Spleen (tissue), 13 donors: ENCODE measurements at places on chromosomes 12 and 14.

DNA sequence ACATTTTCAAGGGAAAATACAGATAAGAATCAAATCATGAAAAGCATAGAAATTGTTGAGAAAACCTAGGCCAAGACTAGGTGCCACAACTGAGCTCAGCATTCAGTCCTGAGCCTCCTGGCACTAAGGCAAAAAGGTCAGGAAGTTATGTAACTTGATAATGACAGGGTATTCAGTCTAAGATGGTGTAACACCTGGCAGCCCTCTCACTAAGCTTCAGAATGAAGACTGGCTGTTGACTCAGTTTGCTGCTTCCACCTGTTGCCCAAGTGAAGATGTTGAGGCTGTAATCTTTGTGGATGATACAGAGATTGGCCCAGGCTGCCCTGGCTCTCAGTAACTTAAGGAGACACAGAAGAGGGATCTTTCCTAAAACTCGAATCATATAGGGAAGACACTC is 19.6 kb downstream of the PROX2 start:
- H3K27me3 ChIP-seq = no peaks in the 10 kb centered on the region
- H3K36me3 ChIP-seq = no peaks in the 10 kb centered on the region
- no peak overlapping the region for H3K4me3 ChIP-seq

DNA sequence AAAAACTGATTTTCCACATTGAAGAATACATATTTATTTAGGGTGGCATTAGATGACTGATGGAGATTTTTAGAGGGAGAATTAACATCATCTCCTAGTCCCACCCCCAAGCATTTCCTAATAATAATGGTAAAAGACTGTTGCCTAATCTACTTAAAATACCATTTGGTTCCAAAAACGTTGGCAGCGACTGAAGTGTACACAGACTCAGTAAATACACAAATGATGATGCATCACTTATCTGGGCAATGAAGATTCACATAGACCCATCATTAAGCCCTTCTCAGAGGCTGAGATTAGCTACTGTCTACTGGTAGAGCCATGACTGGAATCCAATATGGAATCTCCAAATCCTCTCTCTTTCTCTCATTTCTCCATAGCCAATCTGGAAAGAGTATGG is 18.2 kb downstream of the RTN1 start:
- peaks cover 15% of the 10 kb centered on the region for H3K4me1 ChIP-seq
- H3K27ac ChIP-seq = no peak overlapping the region
- no peaks in the 10 kb centered on the region for H3K27me3 ChIP-seq
- H3K36me3 ChIP-seq = no peaks in the 10 kb centered on the region

- H3K27ac ChIP-seq = no peak overlapping the region
- no peaks in the 10 kb centered on the region for H3K27me3 ChIP-seq
- no peak overlapping the region for H3K4me3 ChIP-seq
- peaks cover 33% of the 10 kb centered on the region for H3K4me1 ChIP-seq
- H3K36me3 ChIP-seq = no peaks in the 10 kb centered on the region
Observed at GRCh38 chr12:92175961-92176360, 30.3 kb upstream of the BTG1 start.

DNA sequence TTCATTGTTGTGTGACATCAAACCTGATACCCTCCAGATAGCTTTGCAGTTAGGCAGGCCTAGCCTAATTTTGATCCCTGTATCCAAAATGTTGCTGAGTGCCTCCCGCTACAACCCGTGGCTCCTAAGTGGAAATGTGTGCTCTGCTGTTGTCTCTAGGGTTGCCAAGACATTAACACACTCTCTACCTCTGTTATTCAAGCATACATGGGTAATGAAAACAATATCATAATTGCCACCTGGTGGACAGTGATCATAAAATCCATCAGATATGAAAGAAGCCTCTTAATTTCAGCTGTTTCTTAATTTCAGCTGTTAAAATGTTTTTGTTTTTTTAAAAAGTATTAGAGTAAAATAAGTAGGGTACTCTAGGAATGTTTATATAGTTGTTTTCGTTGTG is 93.5 kb downstream of the PLEKHA5 start:
- H3K36me3 ChIP-seq = no peaks in the 10 kb centered on the region
- H3K4me3 ChIP-seq = no peak overlapping the region
- H3K27me3 ChIP-seq = no peaks in the 10 kb centered on the region

DNA sequence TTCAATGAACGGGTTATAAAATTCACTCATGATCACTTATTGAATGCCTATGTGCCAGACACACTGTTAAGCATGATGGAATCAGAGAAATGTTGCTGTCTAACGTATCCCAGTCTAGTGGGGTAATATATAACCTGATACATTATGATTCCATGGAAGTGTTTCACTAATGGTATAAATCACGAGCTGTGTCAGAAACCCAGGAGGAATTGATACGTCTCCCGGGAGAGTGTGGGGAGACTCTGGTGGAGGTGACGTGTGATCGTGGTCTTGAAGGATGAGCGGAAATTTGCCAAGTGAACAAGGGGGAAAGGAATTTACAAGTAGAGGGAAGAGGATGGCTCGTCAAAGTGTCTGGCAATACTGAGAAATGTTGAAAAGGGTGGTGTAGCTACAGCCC is 26.5 kb downstream of the MANSC1 start:
- no peak overlapping the region for H3K4me3 ChIP-seq
- no peak overlapping the region for H3K27ac ChIP-seq
- no peaks in the 10 kb centered on the region for H3K27me3 ChIP-seq
- peak; percentile 2 for DNase-seq
- H3K4me1 ChIP-seq = peaks cover 11% of the 10 kb centered on the region
- H3K36me3 ChIP-seq = no peaks in the 10 kb centered on the region

GRCh38 chr12:32171211-32171610 is 64.6 kb downstream of the BICD1 start:
- H3K27me3 ChIP-seq = no peaks in the 10 kb centered on the region
- no peak for DNase-seq
- no peaks in the 10 kb centered on the region for H3K4me1 ChIP-seq

GRCh38 chr14:72625689-72626088 is 268.2 kb downstream of the DPF3 start:
- no peaks in the 10 kb centered on the region for H3K4me1 ChIP-seq
- no peak for DNase-seq
- H3K27ac ChIP-seq = no peak overlapping the region
- H3K4me3 ChIP-seq = no peak overlapping the region

DNA sequence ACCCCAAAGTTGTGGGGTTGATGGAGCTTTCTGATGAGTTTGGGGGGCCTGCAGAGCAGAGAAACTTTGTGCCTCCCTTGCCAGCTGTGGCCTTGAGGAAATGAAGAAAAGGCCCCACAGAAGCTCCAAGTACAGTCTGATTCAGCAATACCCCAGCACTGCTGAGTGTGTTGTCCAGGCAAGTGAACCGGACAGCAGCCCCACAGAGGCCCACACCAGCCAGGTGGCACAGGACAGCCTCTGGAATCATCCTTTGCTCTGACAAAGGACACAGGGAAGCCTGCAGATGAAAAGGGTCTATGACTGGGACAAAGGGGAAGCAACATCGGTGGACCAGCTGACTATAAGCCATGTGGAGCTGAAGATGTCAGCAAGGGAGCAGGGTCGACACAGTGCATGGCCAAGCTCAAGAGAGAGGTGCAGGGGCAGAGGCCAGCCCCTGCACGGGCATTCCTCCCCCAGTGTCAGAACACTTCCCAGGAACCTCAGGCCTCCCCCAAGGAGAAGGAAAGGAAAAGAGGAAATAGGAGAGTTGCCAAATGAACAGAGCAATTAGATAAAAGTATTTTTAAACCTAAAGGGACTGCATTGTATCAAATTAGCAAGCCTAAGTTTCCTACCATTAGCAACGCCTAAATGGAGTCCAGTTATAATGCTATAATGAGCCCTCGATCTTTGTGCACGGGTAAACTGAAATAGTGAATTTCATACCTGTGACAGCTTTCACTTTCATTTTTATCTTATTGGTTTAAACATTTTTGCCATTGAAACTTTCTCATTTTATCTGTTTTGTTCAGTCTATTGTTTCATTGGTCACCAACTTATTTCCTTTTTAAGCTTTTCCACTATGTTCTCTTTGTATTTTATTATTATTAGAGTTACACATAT is 46.3 kb upstream of the PTGDR start:
- no peaks in the 10 kb centered on the region for H3K27me3 ChIP-seq
- no peak for DNase-seq
- peak overlapping the region; percentile 53 for H3K27ac ChIP-seq
- no peaks in the 10 kb centered on the region for H3K4me1 ChIP-seq
- H3K36me3 ChIP-seq = no peaks in the 10 kb centered on the region
- H3K4me3 ChIP-seq = peak overlapping the region; percentile 37

GRCh38 chr12:54329759-54330158 is 4.8 kb downstream of the COPZ1 start:
- DNase-seq = no peak
- H3K4me1 ChIP-seq = peaks cover 37% of the 10 kb centered on the region
- no peaks in the 10 kb centered on the region for H3K27me3 ChIP-seq

GRCh38 chr14:58797010-58797429 is 159.3 kb downstream of the DACT1 start:
- H3K27ac ChIP-seq = no peak overlapping the region
- H3K36me3 ChIP-seq = no peaks in the 10 kb centered on the region
- H3K27me3 ChIP-seq = no peaks in the 10 kb centered on the region
- no peak for DNase-seq

GRCh38 chr12:131872154-131873051 is 22.0 kb upstream of the ULK1 start:
- DNase-seq = peak; percentile 74
- peak overlapping the region; percentile 78 for H3K27ac ChIP-seq
- H3K27me3 ChIP-seq = no peaks in the 10 kb centered on the region
- no peaks in the 10 kb centered on the region for H3K4me1 ChIP-seq

GRCh38 chr12:88435334-88436076 is 144.8 kb downstream of the KITLG start:
- H3K36me3 ChIP-seq = no peaks in the 10 kb centered on the region
- DNase-seq = no peak
- no peaks in the 10 kb centered on the region for H3K27me3 ChIP-seq

GRCh38 chr14:87169362-87169761 is 823.6 kb downstream of the GALC start:
- no peaks in the 10 kb centered on the region for H3K4me1 ChIP-seq
- H3K4me3 ChIP-seq = no peak overlapping the region
- DNase-seq = no peak
- no peaks in the 10 kb centered on the region for H3K36me3 ChIP-seq
- H3K27me3 ChIP-seq = no peaks in the 10 kb centered on the region

- H3K27ac ChIP-seq = no peak overlapping the region
- DNase-seq = no peak
- no peaks in the 10 kb centered on the region for H3K27me3 ChIP-seq
Observed at GRCh38 chr12:95083471-95083870, 10.1 kb upstream of the NR2C1 start.

- DNase-seq = peak; percentile 54
- H3K27ac ChIP-seq = peak overlapping the region; percentile 38
- H3K4me1 ChIP-seq = peaks cover 90% of the 10 kb centered on the region
- H3K36me3 ChIP-seq = peaks cover 66% of the 10 kb centered on the region
- H3K4me3 ChIP-seq = no peak overlapping the region
Observed at GRCh38 chr14:76777721-76778120, 16.5 kb downstream of the VASH1 start.

DNA sequence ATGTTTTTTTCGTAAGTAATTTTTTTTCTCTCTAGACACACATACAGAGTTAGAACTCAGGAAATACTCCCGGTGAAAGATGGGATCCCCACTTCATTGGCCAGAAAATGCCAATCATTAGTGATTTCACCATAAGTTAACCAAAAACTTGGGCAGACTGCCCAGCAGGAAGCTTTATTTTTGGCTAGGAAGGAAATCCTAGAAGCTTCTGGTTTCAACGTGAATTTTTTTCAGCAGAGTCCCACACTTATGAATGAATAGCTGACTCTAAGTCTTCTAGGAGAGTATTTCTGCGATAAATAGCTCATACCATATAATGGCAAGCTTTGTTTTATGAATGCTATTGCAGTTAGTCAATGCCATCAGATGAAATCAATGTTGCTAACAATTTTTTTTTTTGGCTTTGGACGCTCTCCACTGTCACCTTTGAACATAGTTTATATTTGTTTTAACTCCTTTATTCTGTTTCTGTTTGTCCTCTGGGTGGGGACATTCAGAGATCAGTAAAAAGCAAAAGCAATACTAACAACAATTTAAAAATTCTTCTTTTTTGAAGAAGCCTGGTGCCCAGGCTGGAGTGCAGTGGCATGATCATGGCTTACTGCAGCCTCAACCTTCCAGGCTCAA is 9.5 kb downstream of the PPP1CC start:
- H3K4me1 ChIP-seq = peaks cover 63% of the 10 kb centered on the region
- H3K27ac ChIP-seq = peak overlapping the region; percentile 17
- H3K27me3 ChIP-seq = no peaks in the 10 kb centered on the region
- H3K4me3 ChIP-seq = no peak overlapping the region
- no peak for DNase-seq
- H3K36me3 ChIP-seq = peaks cover 3% of the 10 kb centered on the region

DNA sequence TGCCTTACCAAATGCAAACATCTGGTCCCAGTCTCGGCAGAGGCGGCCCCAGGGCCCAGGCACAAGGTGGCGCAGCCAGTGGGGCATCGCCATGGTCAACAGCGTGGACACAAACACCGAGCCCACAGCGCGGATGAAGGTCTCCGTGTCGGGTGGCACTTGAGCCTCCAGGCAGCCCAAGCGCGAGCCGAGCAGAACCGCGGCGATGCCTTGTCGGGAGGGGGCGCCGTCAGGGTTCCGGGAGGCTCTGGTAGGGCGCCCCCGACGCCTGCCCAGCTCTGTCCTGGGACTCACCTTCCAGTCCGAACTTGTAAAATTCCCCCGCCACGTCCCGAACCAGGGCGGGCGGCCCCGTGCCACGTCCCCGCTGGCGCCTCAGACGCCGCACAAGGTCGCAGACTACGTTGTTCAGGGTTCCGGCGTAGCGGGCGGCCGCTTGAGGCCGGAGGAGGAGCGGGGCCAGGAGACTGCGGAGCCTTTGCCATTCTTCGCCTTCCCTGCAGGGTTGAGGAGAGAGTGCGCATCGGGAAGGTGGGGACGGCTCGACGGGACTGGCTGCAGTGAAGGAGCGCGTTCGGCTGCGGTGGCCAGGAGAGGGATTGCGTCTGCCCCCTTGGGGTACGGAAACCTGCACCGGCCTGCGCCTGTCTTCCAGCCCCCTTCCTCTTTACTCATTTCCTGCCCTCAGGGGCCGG is 1.7 kb downstream of the CYP27B1 start:
- peaks cover 26% of the 10 kb centered on the region for H3K27me3 ChIP-seq
- H3K4me3 ChIP-seq = peak overlapping the region; percentile 12
- no peak overlapping the region for H3K27ac ChIP-seq
- peaks cover 25% of the 10 kb centered on the region for H3K4me1 ChIP-seq
- DNase-seq = peak; percentile 88
